ENCODE measurements at places on chromosomes 1 and 21.

GRCh38 chr1:46110521-46110920 lies 21.9 kb downstream of the PIK3R3 start:
- no peak for DNase-seq

GRCh38 chr1:21937372-21938121 lies 437 bp upstream of the HSPG2 start:
- peak; percentile 82 for DNase-seq

GRCh38 chr21:31133243-31133830 lies 95.1 kb upstream of the KRTAP19-8 start:
- no peak for DNase-seq

DNA sequence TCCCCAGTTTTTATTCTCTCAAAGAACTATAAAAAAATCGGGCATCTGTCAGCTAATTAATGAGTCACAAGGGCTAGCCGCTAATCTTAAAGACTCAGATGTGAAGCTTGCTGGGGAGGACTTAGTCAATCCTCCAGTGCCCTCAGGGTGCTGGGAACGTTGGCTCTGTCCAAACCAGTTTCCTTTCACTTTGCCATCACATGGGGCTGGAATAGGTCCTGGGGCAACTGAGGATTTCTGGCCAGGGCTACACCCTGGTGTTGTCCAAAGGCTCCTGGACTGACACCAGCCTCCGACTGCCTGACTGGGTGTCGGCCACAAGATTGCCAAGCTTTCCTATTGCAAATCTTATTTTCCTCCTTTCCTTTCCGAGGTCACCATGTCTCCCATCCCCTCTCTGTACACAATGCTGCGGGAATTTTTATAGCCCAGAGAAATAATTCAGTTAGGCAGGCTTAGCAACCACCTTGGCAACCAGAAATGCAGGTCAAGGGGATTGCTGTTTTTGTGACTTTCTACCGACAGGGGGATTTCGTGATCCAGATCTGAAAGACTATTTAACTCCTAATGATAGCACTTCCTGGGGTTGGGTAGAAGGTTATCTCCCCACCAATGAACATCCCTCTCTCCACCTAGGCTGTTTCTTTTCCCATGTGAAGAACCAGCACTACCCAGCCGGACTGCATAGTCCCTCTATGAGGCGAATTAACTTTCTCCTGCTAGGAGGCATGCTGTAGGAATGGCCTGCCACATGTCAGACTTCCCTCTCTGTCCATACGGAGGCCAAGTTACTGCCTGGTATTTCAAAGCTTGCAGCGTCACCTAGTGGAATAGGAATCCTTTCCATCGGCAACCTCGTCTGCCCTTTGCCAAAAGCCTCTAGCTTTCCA lies 29.9 kb upstream of the CTBS start:
- DNase-seq = peak; percentile 91

DNA sequence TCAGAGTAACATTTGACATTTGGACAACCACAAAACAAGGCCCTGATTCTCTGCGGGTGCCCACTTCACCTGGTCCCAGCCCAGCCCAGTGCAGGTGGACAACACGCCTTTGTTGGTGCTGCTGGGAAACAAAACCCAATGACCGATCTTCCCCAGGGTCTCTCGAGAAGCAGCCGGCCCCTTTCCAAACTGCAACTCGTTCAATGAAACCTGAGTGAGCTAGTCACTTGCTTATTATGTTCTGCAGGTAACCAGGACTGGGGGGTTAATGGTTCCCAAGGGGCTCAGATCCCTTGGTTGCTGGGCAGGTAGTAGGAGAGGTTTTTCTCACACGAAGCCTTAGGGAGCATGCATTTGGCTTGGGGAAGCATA lies 42.9 kb downstream of the ABCG1 start:
- no peak for DNase-seq

GRCh38 chr1:60989749-60990713 lies 92.3 kb upstream of the NFIA start:
- DNase-seq = peak; percentile 97

DNA sequence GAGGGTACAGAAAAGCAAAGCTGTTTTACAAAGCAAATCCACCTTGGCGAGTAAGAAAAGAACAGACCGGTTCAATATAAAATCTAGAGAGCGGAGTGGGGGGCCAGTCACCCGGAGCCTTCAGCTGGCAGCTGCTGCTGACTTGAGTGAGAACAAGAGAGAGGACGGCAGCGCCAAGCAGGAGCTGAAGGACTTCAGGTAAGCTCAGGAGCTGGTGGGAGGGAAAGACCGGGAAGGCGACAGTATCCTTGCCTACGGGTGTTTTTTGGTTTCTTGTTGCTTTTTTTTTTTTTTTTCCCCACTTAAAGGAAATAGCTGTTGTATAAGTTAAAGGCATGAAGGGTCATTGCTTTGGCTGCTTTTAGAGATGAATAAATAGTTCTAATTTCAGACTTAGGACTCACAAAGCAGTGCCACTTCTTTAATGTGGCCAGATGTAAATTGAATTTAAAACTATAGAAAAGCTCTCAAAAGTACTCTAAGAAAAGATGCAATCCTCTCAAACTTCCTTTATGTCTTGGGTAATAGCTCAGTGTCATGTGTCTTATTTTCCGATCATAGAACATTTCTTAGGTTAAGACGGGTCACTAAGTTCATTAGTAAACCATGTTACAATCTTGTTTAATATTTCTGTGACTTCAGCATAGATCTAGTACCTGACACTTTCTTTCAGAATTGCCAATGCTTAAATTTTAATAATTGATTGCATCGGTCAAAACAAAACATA lies 82.8 kb downstream of the PRDM2 start:
- no peak for DNase-seq

DNA sequence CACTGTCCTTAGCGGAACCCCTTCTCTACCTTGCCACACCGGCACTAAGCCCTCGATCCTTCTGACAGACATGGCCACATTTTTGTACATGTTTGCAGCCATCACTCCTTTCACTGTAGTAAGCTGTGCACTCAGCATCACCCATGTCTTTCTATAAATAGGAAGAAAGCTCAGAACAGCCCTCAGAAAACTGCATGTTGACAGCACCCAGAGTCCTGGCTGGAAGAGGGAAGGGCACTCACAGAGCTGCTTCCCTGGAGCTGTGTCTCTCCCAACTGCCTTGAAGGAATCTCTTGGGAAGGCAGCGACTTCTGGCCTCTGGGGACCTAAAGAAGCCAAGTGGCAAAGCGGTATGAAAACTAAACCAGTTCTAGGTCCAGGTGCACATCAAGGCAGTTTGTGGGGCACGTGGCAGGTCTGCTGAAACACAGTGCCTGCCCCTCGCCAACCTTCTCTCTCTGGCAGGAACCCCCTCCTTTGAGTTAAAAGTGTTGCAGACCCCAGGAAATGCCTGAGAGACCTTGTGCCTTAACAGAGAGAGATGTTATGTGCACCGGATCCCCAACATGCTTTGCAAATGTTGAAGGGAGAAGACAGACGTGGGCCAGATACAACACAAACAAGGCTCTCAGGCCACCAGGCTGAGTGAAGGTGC lies 41.9 kb upstream of the H6PD start:
- no peak for DNase-seq

GRCh38 chr1:31510304-31510703 lies 66.0 kb upstream of the TINAGL1 start:
- DNase-seq = no peak

DNA sequence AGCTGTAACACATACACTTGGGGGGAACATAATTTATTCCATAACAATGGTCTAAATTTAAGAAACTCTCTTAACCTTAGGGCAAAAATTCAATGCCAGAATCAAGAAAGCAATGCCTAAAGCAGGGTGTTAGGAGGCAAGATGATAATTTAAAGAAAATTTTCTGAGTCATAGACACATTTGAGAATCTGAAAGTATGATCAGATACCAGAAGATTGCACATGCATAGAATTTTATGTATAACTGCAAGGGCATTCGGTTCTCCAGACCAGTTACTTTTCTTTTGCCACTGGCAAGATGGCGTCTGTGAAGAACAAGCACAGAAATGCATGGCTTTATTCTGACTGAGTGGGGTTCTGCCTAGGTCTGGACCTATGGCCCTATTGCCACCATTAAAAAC lies 64.4 kb upstream of the IPO9 start:
- DNase-seq = no peak

DNA sequence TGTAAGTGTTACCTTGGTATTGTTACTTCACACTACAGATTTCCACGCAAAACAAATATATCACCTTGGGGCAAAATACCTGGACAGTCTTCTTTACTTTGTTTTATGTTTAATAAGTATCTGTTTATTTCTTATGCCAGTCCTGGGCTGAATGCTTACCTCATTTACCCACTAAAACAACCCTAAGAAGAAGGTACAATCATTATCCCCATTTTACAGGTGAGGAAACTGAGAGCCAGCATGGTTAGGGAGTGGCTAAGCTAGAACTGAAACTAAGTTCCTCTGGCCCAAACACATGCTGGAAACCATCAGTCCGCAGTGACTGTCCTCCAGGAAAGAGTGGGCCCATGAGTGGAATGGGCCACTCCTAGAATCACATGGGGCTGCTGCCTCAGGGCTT lies 13.0 kb upstream of the GUCA2B start:
- DNase-seq = no peak

GRCh38 chr1:68112835-68113243 lies 62.4 kb upstream of the DIRAS3 start:
- DNase-seq = peak; percentile 82

DNA sequence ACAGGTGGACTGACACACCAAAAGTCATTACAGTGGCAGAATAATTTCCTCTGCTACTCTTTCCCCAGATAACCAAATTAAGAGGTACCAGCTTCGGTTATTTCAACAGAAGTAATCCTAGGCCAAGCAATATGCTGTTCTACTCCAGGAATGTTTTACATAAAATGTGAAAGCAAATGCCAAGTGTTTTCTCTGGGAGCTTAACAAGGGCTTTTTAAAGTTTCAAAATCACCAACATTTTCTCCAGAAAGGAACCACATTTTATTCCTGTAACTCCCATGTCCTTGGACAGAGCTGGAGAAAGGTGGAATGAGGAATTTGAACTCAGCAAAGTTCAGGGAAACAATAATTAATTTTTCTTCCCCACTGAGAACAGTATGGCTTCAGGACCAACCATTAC lies 27.2 kb downstream of the CNN3 start:
- no peak for DNase-seq

DNA sequence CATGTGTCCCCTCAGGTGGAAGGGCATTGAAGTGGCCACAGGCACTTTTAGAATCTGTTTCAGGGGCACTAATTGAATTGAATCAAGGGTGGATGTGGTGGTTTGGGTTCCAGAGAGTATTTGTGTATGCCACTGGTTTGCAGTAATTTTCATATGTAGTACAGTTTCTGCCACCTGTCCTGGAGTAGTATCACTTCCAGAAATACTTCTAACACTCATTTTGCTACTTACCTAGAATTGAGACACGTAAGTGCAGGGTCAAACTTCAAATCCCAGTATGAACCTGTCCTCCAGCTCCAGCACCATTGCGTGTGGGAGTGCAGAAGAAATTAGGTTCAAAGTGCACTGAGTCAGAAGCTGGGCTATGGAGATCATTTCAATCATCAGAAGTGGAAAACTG lies 26.8 kb downstream of the RSPH1 start:
- no peak for DNase-seq

All from endothelial cell of umbilical vein (primary cell).